ENCODE measurements at places on chromosomes 6 and 20. TPM values are rescaled to one million over a fixed set of nuclear protein-coding genes. Genes with fewer than 3 reads are reported as not detected.

IRAK1BP1 gene
- total RNA-seq: 2.7 TPM

ZNF76 gene
- 14.3 TPM for total RNA-seq

CALHM5 gene
- 0.12 TPM for total RNA-seq

KHDC1L gene
- 0.32 TPM for total RNA-seq

SRSF3 gene
- total RNA-seq: 216 TPM

ARFGEF2 gene
- 22.6 TPM for total RNA-seq

GATA5 gene
- total RNA-seq: not detected

BTN1A1 gene
- not detected for total RNA-seq

ADTRP gene
- 0.72 TPM for total RNA-seq

SUMO4 gene
- total RNA-seq: 1.1 TPM

EYA2 gene
- 27.7 TPM for total RNA-seq

AURKA gene
- total RNA-seq: 14.5 TPM
